GM23248 (cell line): ENCODE measurements at places on chromosomes 7 and 10. TPM values are rescaled to one million over a fixed set of nuclear protein-coding genes. Genes with fewer than 3 reads are reported as not detected.

ZNF37A gene
- total RNA-seq = 10.7 and 11.5 TPM in 2 replicates

GRCh38 chr7:150927956-150928344 lies 50.2 kb downstream of the KCNH2 start:
- DNase-seq = peak; percentile 50

DNA sequence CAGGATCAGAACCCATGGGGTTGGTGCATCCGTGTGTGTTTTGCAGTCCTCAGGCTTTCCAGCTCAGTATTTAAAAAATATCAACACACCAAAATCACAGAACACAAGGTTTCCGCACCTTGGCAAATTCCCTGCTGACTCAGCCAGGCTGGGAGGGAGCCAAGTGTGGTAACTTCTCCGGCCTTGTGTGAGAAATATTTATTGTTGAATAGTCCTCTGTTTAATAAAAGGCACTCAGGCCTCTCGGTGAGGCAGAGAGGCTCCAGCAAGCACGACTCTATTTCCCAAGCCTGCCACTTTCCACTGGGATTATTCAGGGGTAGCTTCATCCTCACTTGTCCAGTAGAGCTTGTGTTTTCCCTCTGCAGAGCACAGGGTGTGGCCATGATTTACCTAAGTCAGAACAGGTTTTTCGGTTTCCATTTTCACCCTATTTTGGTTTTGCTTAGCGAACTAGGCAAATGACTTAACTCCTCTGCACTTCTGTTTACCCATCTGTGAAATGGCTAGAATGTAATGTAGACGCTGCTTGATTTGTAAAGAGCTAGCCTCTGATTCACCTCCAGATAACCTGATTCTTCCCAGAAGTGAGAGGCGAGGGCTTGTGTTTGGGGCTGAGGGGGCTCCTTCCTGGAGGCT lies 13.0 kb upstream of the CHST15 start:
- DNase-seq = peak; percentile 71

OR6B1 gene
- not detected in 2 replicates for total RNA-seq

GRCh38 chr10:63227207-63227895 lies 94.2 kb downstream of the NRBF2 start:
- peak; percentile 32 for DNase-seq

DNA sequence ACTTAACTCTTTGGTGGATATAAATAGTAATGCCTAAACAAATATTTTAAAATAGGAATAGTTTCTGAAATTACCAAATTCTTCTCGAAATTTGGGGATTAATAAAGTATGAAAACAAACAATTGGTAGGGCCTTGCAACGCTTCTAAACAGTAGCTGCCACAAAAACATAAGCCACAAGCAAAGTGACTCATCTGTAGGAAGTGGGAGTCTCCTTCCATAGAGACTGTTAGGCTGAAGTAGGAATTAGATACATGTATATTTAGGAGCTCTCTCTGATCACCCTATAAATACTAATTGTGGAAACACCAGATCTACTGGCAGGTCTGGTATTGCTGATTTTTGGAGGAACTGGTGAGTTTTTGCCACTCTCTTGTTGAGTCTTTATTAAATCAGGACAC lies 5.7 kb upstream of the LMOD2 start:
- peak; percentile 53 for DNase-seq

DNA sequence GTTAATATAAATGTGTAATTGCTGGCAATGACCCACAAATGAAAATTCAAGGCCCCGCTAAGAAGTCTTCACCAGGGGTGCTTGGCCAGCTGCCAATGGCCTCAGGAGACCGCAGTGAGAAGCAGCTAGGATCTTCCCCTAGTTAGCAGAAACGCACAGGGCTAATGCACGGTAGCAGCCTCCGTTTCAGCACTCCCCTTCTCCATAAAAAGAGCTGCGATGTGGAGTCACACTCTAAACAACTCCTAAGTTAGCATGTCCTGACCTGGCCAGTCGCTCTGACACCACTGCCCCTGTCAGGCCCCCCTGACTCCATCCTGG lies 139.0 kb downstream of the SEPTIN14 start:
- no peak for DNase-seq

DNA sequence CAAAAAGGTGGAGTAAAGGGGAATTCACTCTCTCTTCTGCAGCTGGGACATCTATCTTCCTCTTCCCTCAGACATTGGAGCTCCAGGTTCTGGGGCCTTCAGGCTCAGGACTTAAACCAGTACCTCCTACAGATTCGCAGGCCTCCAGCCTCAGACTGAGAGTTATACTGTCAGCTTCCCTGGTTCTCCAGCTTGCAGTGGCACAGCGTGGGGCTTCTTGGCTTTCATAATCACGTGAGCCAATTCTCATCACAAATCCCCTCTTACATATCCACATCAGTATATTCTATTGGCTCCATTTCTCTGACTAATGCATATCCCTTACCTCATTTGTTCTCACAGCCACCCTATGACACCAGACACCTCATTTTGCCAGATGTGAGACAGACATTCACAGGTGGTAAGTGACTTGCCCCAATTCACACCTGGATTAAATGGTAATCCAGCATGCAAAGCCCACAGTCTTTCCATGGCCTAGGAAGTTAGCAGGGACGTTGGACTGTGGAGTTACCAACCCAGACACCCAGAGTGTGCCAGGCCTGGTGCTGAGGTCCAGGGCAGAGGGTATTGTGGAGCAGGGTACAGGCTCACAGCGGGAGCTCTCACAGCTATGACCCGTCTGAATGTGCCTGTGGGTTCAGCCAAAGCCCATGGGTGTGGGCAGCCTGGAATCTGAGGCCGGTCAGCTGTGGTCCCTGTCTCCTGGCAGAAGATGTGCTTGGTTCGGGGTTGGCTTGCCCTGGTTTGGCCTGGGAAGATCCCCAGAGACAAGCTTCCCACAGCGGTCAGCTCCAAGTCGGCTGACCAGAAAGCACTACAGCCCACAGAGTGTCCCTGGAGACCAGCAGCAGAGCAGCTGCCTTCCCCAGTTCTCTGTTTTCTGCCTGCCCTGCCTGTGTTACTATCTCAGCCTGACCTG lies 18.4 kb upstream of the ZCCHC24 start:
- peak; percentile 34 for DNase-seq

DNA sequence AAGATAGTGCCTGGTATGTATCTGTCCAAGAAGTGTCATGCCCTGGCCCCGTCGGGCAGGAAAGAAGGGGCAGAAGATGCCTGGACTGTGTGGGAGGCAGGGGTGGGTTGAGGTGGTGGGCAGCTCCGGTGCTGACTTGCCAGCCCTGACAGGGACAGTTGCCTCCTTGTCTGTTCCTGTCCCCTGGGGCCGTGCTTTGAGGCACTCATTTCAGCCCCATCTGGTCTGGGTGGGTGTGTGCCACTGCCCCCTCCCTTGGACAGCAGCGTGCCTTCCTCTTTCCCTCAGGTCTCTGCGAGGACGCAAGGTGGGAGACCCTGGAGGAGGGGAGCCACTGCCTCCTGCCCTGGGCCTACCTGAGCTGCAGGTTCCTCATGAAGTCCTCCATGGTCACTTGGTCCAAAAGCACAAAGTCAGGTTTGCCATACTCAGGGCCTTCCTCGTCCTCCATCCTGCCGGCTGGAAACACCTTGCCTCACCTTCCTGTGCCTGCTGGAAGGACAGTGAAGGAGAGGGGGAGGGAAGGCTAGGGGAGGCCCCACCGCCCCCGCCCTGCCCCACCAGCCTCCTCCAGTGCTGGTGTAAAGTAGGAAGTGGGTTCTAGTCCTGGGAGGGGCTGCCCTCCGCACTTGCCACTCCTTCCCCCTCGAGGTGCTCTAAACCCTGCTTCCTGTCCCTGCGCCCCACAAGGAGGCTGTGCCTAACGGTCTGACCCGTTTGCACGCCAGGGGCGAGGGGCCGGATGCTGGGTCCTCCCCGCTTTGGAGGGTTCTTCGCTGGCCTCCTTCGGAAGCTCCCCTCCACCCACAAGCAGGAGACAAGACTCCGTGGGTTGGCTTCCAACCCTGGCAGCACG lies at the start of gene MYO1G:
Gene MYO1G (minus strand): TSS at position 505 of the 856 bp plus-strand sequence. CDS start 54 bp downstream, at position 451.
- no peak for DNase-seq

- no peak for DNase-seq
Observed at GRCh38 chr10:10844251-10844650, 173.4 kb upstream of the CELF2 start.

DOCK4 gene
- total RNA-seq = 3.7 and 5.0 TPM in 2 replicates

GRCh38 chr7:134071355-134072331 lies 55.5 kb upstream of the LRGUK start:
- no peak for DNase-seq

- DNase-seq = no peak
Observed at GRCh38 chr10:88418871-88419270, 164.2 kb downstream of the RNLS start.

- peak; percentile 54 for DNase-seq
Observed at GRCh38 chr10:113052076-113052830, 102.2 kb downstream of the TCF7L2 start.

DNA sequence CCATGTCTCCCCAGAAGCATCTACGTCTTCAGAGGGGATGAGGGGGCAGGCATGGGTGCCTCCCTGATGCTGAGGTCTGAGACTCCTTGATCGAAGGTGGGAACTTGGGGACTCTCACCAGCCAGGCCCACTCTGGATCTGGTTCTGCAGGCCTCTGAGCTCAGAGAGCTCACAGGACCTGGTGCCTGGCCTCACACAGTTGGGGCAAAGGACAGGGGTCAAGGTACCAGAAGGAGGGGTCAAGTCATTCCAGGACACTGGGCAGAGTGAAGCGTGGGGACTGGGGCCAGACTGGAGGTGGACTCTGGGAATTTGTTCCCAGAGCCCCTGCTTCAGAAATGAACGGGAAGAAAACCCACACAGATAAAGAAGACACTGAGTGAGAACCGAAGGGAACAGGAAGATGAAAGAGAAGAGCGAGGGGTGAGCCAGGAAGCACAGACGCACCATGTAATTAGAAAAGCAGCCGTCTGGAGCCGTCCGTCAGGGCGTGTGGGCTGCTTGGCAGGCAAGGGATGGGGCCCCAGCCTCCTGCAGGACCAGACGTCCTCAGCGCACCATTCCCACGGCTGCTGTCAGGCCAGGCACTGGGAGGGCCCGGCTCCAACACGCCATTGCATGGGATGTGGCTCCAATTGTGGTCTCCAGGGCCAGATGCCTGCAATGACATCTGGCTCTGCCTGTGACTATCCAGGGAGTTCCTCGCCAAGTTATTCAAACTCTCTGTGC lies 47.7 kb downstream of the ZCCHC24 start:
- peak; percentile 90 for DNase-seq

GRCh38 chr7:103134836-103135554 lies 13.9 kb downstream of the NAPEPLD start:
- DNase-seq = peak; percentile 5

DNA sequence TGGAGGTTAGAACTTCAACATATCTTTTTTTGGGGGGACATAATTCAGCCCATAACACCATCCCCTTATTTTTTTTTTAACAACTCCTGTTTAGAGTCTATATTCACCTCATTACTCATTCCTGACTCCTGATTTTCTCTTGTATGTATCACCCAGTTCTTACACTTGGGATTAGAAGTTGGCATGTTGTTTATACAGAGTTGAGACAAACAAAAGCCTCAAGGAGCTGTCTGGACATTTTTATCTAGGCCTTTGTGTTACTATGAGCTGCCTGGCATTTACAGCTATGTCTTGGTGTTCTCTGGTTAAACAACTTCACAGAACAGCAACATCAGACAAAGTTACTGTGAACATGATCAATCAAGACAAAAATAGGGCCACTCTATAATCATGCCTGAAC lies 517.5 kb downstream of the KIF20B start:
- no peak for DNase-seq

DNA sequence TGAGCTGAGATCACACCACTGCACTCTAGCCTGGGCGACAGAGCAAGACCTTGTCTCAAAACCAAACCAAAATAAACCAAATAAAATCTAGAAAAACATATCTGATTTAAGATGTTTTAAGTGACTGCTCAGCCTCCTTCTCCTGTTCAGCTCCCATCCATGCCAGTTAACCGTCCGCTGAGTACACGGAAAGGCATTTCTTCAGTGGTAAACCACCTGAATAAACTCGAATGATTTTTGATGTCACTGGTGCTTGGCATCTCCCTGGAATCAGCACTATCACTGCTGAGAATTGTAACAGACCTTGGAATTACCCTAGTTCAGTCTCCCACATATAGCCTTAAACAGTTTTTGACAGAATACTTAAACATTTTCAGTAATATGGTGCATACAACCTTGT lies 24.1 kb upstream of the NRCAM start:
- DNase-seq = no peak

GRCh38 chr10:79435271-79436065 lies 10.0 kb downstream of the ZCCHC24 start:
- DNase-seq = peak; percentile 57

- DNase-seq = peak; percentile 77
Observed at GRCh38 chr10:71868192-71868697, 17.2 kb upstream of the PSAP start.

DNA sequence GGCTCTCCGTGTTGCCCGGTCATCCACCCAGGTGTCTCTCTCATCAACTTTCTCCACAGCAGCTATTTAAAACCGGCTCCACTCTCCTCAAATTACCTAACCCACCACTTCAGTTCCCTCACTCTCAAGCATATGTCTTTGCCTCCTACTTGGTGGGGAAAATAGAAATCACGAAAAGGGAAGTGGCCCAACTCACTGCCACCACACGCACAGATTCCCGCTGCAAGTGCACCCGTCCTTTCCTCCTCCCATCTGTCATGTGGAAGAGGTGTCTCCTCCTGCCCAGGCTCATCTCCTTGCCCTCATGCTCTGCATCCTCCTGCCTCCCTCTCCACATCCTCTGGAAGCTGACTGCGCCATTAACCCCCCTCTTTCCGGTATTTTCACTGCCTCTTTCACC lies 80.8 kb upstream of the MKX start:
- DNase-seq = no peak

GRCh38 chr7:64874562-64875250 lies 28.4 kb upstream of the ZNF273 start:
- DNase-seq = no peak

GRCh38 chr7:98805956-98806838 lies 63.6 kb downstream of the TMEM130 start:
- DNase-seq = no peak

CALHM3 gene
- total RNA-seq = not detected in 2 replicates

ST8SIA6 gene
- total RNA-seq = not detected in 2 replicates

DNA sequence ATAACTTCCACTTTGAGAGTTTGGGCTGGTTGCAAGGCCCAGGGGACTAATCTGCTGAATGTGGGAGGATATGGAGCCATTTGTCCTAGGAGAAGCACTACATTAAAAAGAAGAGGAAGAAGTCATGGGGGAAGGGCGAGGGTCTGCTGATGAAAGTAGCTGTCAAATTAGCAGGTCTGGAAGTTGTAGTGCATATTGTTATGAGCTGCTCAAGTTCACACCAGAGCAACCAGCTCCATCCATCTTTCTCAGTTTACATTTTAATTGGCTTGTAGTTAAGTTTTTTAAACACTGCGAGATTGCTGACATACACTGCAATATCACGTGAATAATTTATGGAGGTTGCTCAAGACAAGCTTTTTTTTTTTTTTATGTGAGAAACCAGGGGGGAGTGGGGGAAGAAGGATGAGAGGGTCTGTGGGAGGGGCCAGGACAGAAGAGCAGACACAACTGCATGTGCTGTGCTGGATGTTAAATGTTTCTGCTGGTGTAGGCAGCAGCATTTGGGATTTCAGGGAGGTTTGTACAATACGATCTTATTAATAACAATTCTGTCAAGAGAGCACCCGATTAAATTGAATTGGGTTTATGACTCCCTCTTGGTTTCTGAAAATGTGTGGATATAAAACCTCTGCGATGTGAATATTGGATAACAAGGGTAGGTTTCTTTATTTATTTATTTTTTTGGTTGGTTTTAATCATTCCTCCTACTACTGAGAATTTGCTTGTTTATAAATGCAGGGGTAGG lies 759.0 kb upstream of the GALNT17 start:
- DNase-seq = no peak
